ENCODE measurements at places on chromosomes 6 and 20.

- no peak for DNase-seq
These were observed 5.4 kb downstream of the CCN5 start for GRCh38 chr20:44720621-44720996.

GRCh38 chr6:98384334-98384733 lies 450.0 kb upstream of the POU3F2 start:
- DNase-seq, result no peak

DNA sequence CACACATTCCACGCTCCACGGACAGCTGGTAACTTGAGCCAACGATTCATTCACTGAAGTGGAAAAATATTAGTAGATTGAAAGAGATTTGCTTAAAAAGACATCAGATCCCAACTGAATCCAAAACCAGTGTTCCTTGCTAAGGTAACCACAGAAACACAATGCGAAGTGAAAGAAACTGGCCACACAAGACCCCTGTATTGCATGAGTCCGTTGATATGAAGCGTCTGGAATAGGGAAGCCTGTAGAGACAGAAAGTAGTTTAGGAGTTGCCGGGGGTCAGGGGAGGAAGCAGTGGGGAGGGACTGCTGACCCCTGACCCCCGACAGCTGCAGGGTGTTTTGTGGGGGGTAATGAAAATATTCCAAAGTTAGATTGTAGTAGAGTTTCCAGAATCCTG lies 10.0 kb downstream of the PCK1 start:
- no peak for DNase-seq

GRCh38 chr20:25070821-25071473 lies 11.0 kb downstream of the VSX1 start:
- no peak for DNase-seq

GRCh38 chr6:129672341-129672682 lies 37.7 kb downstream of the ARHGAP18 start:
- DNase-seq, result no peak

GRCh38 chr6:142695016-142695415 lies 250.0 kb downstream of the HIVEP2 start:
- DNase-seq, result no peak

GRCh38 chr6:93177438-93177837 lies 241.9 kb downstream of the EPHA7 start:
- no peak for DNase-seq

- no peak for DNase-seq
These were observed 677.7 kb upstream of the NRSN1 start for GRCh38 chr6:23448281-23448680.

GRCh38 chr20:2524709-2525506 lies 11.5 kb upstream of the TMC2 start:
- peak; percentile 15 for DNase-seq

- DNase-seq, result no peak
These were observed 104.9 kb downstream of the TULP4 start for GRCh38 chr6:158416883-158417759.

- no peak for DNase-seq
These were observed 98.3 kb downstream of the SASH1 start for GRCh38 chr6:148440877-148441453.

GRCh38 chr6:107866606-107867301 lies 42.6 kb upstream of the SCML4 start:
- DNase-seq, result peak; percentile 12

GRCh38 chr20:45229264-45230056 lies 8.3 kb downstream of the SEMG2 start:
- DNase-seq, result peak; percentile 13

GRCh38 chr20:4150070-4150441 lies 134.7 kb upstream of the RNF24 start:
- DNase-seq, result no peak

GRCh38 chr6:32818867-32819266 lies 2.1 kb upstream of the HLA-DOB start:
- DNase-seq, result no peak

GRCh38 chr6:21501815-21502214 lies 91.7 kb upstream of the SOX4 start:
- no peak for DNase-seq

- DNase-seq, result no peak
These were observed 96.8 kb upstream of the ATXN1 start for GRCh38 chr6:16857969-16858592.

- no peak for DNase-seq
These were observed 158.6 kb upstream of the TNFAIP3 start for GRCh38 chr6:137708481-137708880.

DNA sequence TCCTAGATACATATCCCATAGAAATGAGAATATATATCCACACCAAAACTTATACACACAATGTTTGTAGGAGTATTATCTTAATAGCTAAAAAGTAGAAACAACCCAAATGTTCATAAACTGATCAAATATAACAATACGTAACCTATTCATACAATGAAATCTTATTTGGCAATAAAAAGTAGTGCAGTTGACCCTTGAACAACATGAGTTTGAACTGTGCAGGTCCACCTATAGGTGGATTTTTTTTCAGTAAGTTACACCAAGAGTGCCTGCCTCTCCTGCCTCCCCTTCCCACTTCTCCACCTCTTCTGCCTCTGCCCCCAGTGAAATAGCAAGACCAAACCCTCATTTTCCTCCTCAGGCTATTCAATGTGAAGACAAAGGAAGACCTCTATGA lies 95.2 kb downstream of the AHI1 start:
- DNase-seq, result no peak

GRCh38 chr6:163731215-163732013 lies 316.9 kb downstream of the QKI start:
- no peak for DNase-seq

DNA sequence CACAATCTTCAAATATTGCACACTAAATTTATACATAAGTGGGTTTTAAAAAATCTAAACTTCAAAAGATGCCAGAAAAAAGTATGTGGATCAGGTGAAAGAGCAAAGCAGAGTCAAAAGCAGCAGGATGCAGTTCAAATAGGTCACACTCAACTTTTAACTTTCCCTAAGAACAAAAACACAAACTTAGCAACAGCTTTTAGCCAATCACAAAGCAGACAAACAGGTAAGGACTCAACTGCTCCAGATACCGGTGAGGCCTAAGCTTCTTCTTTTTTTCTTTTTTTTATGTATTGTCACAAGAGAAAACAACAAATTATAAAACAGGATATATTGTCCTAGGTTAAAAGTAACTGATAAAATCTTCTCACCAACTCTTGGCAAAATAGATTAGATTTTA lies 74.7 kb downstream of the SESN1 start:
- DNase-seq, result no peak

DNA sequence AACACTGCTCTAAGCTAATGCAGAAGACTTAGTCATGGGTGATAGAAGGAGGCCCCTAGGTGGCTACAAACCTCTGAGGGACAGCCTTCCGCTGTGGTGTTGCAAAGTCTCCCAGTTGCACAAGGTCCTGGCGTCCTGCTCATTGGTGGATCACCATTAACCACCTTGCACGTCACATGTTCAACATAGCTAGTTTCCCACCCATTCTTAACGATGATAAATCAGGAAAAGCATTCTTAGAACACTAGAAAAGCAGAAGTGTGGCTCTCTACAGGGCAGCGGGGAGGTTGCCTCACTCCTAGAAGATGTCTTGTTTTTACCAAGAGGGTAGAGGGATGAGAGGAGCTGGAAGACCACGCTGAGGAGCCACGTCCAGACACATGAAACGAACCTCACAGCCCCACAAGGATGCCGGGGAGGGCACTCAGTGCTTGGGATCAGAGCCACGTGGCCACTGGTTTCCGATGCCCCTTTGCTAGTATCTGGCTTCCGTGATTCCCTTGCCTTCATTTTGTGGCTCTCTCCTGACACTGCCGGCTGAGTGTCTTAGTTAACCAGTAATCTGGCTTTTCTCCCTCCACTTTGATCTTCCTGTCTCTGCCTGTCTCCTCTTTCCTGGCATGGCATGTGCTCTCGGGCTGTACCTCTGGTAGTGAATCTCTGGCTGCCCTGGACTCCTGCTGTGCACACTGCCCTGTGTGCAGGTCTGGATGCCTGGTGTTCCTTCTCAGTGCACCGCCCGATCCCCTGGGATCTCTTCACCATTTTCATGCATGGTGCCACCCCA lies 91.4 kb upstream of the NEDD9 start:
- no peak for DNase-seq

DNA sequence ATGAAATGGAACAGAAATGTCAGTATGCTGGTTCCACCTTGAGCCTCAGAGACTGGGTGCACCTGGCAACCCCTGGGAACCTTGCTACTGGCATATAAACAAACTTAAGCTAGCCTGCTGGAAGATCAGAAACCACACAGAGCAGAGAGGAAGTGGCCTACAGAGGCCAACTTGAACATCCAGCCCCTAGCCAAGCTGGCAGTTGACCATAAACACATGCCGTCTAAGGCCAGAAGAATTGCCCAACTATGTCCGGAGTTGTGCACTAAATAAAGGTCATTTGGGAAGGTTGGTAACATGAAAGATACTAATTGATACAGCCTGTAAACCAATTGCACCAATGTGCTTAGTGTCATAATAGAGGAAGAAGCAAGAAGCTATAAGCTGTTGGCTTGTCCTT lies 266.6 kb upstream of the BTBD3 start:
- DNase-seq, result no peak

DNA sequence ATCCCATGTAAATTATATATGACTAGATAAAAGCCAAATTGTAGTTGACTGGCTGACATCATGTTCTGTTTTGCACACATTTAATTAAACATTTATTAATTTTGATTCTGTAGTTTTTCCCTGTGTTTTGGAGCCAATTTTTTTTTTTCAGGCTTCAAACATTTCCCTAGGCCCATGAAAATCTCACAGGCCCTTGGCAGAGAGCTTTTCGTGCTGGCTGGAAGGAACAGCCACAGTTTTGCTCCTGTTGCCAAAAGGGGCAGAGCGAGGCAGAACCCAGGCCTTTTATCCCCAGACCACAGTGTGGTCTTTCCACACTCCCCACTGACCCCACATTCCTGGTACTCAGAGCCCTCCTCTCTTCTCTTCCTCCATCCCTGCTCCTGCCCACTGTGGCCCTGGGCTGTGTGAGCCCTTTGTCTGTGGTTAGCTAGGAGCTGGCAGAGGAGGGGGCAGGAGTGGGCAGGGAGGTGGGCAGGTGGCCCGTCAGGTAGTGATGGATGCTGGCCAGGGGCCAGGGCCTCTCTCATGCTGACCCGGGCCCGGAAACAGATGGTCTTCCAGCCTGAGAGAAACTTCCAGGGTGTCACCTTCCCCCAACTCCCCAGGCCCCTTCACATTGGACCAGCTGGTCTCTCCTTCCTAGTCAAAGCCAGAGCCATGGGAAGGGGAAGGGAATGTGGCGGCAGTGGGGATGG lies 19.4 kb upstream of the CCM2L start:
- no peak for DNase-seq

DNA sequence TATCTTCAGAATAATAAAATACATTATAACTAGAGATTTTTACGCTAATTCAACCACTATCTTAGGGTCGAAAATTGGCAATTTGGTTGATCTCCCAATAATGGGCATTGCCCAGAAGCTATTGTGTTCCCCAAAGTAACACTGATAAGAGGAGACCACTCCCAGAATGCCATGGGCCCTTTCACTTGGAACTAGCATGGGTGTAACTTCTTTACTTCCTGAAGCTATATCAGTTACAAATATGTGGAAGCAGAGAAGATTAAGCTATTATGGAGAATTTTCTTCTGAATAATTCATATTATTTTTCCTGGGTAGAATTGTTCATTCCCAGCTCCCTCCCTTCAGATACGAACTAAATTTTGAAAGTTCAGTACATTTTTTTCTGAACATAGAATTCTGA lies 48.2 kb upstream of the JAG1 start:
- DNase-seq, result no peak

GRCh38 chr6:16704401-16705045 lies 56.7 kb downstream of the ATXN1 start:
- peak; percentile 49 for DNase-seq

DNA sequence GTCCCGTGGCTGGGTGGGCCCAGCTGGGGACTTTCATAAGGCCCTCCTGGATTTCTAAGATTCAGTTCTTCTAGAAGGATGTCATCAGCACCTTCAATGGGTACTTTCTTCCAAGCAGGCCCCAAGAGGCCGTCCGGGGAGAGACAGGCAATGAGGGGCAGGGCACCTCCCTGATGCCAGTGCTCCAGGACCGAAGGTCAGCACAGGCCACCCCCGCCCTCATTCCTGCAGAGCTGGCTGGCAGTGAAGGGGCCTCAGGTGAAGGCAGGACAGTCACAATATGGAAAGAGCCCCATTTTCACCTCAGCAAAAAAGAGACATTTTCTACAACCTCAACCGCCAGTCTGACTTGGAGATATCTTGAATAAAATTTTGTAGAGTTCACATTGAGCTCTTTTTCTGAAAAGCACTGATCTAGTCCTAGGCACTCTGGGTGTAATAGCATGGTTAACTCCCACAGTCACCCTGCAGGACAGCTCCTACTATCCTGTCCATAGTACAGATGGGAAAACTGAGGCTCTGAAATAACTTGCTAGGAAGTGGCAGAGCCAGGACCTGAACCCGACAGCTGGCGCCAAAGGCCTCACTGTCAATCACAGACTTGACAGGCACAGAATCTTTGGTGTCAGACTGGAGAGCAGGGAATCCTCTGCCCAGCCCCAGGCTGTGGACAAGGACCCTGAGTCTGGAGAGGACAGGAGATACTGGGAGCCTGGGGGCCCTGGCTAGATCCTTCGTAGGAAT lies 50.3 kb downstream of the RRBP1 start:
- no peak for DNase-seq

DNA sequence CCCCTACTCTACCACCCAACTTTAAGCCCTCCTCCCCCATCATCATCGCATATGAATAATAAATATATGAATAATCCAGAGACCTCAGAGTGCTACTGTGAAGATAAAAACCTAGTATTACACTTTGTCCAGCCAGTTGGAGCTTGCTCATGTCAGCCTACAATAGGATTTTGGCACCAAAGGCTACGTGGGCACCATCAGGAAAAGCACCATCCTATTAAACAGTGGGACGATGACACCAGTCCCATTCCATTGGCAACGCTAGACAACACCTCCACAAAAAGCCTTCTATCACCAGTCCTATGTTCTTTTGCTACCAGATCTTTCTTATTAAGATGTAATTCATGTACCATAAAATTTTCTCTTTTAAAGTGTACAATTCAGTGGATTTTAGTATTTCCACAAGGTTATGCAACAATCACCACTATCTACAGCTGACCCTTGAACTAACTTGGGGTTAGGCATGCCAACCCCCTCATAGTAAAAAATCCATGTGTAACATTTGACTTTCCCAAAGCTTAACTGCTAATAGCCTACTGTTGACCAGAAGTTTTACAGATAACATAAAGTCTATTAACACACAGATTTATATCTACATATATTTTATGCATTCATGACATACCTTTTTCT lies 41.1 kb downstream of the CNKSR3 start:
- DNase-seq, result no peak

GRCh38 chr20:46746956-46747526 lies 37.6 kb downstream of the SLC2A10 start:
- no peak for DNase-seq

GRCh38 chr20:50758469-50758868 lies 27.1 kb downstream of the PARD6B start:
- no peak for DNase-seq

- no peak for DNase-seq
These were observed 80.5 kb downstream of the TMEM242 start for GRCh38 chr6:157242791-157243190.

- no peak for DNase-seq
These were observed 58.1 kb downstream of the VSTM2L start for GRCh38 chr20:37961066-37961465.

GRCh38 chr6:150142097-150142669 lies 661 bp upstream of the PPP1R14C start:
- no peak for DNase-seq

Data from activated CD4-positive, alpha-beta T cell treated with anti-CD3 and anti-CD28 coated beads, Interleukin-2, amount 50 U/mL, for 4 hours (primary cell).